ENCODE measurements at places on chromosomes 5 and 9.

DNA sequence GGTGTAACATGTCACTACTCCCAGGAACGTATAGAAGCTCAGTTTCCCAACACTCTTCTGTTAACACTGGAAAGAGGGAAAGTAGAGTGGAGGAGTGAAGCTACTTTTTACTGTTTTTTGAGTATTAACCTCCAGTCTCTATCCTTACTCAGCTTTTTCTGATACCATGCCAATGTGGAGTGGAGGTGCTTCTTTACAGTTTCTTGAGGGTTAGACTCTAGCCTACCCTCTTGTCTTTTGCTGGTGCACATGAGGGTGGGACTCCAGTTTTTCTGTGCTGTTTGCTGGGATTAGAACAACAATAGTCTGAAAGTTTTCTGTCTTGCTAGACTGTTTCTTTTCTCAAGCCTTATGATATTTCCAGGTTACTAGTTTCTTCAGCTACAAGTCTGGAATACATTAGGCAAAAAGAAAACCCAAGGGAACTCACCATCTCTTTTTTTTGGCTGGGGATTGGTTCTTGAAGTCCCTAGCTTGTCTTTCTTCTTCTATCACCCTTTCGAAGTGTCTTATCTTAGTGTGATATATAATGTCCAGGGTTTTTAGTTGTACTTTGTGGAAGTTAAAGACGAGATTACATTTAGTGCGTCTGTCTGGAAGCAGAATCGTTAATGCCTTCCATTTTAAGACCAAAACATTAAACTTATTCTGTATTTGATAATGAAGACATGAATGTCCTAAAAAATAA, 35.9 kb downstream of the PRR16 start:
- DNase-seq = no peak
- peaks cover 4% of the 10 kb centered on the region for H3K27me3 ChIP-seq
- no peaks in the 10 kb centered on the region for H3K36me3 ChIP-seq
- H3K27ac ChIP-seq = no peak overlapping the region
- no peak overlapping the region for H3K4me3 ChIP-seq

GRCh38 chr5:64190562-64191306, 25.1 kb downstream of the RNF180 start:
- no peak overlapping the region for H3K4me3 ChIP-seq
- no peak overlapping the region for H3K27ac ChIP-seq
- DNase-seq = no peak

GRCh38 chr5:109335114-109335513, 74.7 kb downstream of the PJA2 start:
- H3K27me3 ChIP-seq = no peaks in the 10 kb centered on the region
- H3K4me1 ChIP-seq = no peaks in the 10 kb centered on the region
- no peak for DNase-seq
- H3K4me3 ChIP-seq = no peak overlapping the region

DNA sequence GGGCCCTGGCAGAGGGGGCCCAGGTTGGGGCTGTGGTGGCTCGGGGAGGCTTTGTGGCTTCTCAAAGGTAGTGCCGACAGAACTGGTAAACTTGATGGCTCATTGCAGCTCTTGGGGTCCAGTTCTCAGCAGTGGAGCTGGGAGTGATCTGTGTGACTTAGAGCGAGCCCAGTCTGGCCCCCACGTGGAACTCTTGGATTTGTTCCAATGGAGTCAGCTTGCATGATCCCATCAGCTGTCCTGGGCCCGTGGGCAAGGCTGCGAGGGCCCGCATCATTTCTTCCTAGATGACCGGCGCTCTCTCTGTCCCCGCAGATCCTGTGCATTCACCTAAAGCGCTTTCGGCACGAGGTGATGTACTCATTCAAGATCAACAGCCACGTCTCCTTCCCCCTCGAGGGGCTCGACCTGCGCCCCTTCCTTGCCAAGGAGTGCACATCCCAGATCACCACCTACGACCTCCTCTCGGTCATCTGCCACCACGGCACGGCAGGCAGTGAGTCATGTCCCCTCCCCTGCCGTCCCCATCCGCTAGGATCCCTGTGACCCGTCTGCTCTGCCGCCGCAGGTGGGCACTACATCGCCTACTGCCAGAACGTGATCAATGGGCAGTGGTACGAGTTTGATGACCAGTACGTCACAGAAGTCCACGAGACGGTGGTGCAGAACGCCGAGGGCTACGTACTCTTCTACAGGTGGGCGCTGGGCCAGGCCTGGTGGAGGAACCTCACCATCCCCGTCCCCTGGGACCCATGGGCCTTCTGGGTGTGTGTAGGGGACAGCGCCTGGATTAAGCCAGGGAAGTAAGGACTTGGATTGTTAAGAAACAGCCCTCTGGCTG, 39.2 kb downstream of the USP20 start:
- H3K27me3 ChIP-seq = no peaks in the 10 kb centered on the region
- peaks cover 9% of the 10 kb centered on the region for H3K36me3 ChIP-seq
- DNase-seq = no peak
- peaks cover 8% of the 10 kb centered on the region for H3K4me1 ChIP-seq
- H3K27ac ChIP-seq = peak overlapping the region; percentile 71
- H3K4me3 ChIP-seq = no peak overlapping the region

DNA sequence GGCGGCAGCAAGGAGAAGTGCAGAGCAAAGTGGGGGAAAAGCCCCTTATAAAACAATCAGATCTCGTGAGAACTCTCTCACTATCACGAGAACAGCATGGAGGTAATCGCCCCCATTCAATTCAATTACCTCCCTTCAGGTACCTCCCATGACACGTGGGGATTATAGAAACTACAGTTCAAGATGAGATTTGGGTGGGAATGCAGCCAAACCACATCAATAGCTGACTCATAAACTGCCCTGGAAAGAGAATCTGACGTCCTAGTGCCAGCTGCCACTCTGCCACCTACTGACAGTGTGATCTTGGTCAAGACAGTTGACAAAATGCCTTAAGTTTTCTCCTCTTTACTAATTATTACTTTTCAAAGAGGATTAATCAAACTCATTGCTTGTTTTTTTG, 128.3 kb downstream of the GPBP1 start:
- no peak overlapping the region for H3K4me3 ChIP-seq
- no peak overlapping the region for H3K27ac ChIP-seq
- DNase-seq = no peak
- H3K36me3 ChIP-seq = peaks cover 3% of the 10 kb centered on the region
- no peaks in the 10 kb centered on the region for H3K27me3 ChIP-seq

DNA sequence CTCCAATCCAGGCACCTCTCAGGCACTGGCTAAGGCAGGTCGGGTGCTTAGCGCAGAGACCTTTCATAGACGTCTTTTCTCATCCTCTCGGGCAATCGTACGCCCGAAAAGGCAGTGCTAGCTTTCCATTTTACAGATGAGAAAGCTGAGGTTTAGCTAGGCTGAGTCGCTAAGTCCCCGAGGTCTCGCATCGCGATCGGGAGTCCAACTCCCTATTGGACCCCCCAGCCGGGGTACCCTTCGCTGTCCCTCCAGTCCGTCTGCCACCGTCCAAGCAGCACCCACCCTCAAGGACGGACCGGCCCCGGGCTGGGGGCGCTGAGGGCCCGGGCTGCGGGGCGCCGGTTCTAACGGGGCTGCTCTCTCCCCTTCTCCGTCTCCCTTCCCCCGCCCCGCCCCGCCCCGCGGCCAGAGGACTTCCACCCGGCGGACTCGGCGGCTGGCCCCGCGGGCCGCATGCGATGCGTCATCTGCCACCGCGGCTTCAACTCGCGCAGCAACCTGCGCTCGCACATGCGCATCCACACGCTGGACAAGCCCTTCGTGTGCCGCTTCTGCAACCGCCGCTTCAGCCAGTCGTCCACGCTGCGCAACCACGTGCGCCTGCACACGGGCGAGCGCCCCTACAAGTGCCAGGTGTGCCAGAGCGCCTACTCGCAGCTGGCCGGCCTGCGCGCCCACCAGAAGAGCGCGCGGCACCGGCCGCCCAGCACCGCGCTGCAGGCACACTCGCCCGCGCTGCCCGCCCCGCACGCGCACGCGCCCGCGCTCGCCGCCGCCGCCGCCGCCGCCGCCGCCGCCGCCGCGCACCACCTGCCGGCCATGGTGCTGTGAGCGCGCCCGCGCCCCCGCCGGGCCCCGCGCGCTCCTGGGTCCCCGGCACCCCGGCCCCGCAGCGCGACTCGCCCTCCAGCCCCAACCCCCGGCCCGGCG, 12.5 kb upstream of the EXOSC2 start:
- H3K27ac ChIP-seq = no peak overlapping the region
- DNase-seq = no peak
- H3K4me3 ChIP-seq = peak overlapping the region; percentile 92
- peaks cover 4% of the 10 kb centered on the region for H3K27me3 ChIP-seq
- H3K4me1 ChIP-seq = peaks cover 3% of the 10 kb centered on the region

GRCh38 chr9:119801311-119801710, 432.1 kb upstream of the BRINP1 start:
- no peaks in the 10 kb centered on the region for H3K36me3 ChIP-seq
- peaks cover 4% of the 10 kb centered on the region for H3K27me3 ChIP-seq
- no peak overlapping the region for H3K4me3 ChIP-seq
- DNase-seq = no peak
- H3K27ac ChIP-seq = no peak overlapping the region

DNA sequence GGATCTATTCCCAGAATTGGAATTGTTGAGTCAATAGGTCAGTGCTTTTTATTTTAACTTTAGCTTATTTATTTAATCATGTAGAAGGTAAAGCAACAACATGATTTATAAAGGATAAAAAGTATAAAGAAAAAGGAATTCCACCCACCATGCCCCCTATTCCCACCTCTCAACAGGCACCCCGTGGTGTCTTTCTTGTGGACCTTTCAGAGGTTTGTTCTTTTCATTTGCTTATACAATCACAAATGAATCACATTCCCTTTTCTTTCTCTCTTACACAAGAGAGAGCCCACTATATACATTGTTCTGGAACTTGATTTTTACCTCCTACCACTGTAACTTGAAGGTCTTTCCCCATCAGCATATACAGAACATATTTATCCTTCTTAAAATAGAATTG, 37.2 kb upstream of the SMIM32 start:
- H3K4me3 ChIP-seq = no peak overlapping the region
- no peak overlapping the region for H3K27ac ChIP-seq
- no peaks in the 10 kb centered on the region for H3K4me1 ChIP-seq
- DNase-seq = no peak
- H3K36me3 ChIP-seq = no peaks in the 10 kb centered on the region

- no peaks in the 10 kb centered on the region for H3K36me3 ChIP-seq
- no peaks in the 10 kb centered on the region for H3K4me1 ChIP-seq
- no peak for DNase-seq
- H3K27ac ChIP-seq = no peak overlapping the region
- no peak overlapping the region for H3K4me3 ChIP-seq
- no peaks in the 10 kb centered on the region for H3K27me3 ChIP-seq
These were observed 51.5 kb downstream of the MRPS30 start for GRCh38 chr5:44860267-44860666.
